Activated naive CD4-positive, alpha-beta T cell treated with anti-CD3 and anti-CD28 coated beads, Interleukin-2, amount 10 ng/mL, durations not matched to agents 7 days and 5 days (primary cell): ENCODE measurements at places on chromosomes 6 and 20.

DNA sequence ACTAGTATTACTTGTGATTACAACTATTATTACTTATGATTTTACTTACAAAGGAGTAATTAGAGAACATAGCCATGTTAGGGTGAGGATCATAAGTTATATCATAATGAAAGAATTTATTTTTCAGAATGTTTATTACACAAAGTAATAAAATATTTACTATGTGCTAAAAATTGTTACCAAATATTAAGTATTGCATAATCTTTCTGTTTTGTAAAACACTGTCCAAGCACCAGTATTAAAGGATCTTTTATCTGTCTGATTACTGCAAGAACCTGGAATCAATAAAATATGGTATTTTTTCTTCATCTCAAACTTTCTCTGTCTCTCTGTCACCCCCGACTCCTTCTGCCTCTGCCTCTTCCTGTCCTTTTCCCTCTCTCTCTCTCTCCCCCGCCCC lies 250.1 kb downstream of the BCKDHB start:
- no peaks in the 10 kb centered on the region for H3K36me3 ChIP-seq
- H3K4me3 ChIP-seq: no peak overlapping the region
- no peaks in the 10 kb centered on the region for H3K4me1 ChIP-seq
- H3K27me3 ChIP-seq: no peaks in the 10 kb centered on the region
- no peak for DNase-seq

- peaks cover 10% of the 10 kb centered on the region for H3K36me3 ChIP-seq
- H3K4me1 ChIP-seq: peaks cover 39% of the 10 kb centered on the region
- peak; percentile 77 for DNase-seq
- peak within 1 kb of the TSS; percentile 86 for H3K27ac ChIP-seq
- H3K27me3 ChIP-seq: peaks cover 19% of the 10 kb centered on the region
Observed at GRCh38 chr20:63969838-63970713, at the start of gene ZNF512B. Gene ZNF512B (minus strand): TSS chr20:63969930. CDS start chr20:63967950, 1,980 bp downstream.

DNA sequence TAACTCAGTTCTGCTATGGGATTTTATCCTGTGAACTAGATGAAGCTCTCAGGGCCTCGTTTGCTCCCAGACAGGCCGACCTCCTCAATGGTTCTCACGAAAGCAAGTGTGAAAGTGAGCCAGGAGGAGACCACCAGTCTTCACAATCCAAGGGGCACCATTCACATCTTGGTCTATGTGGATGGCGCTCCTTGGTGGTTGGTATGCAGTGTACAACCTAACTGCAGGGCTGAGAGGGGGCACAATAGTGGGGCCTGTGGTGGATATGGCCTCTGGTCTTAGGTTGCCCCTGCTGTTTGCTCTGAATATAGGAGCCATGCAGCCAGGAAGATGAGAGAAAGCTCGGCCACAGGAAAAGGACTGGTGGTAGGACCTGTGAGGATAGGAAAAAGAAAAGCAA lies 24.7 kb downstream of the TRIM26 start:
- no peak for DNase-seq
- no peaks in the 10 kb centered on the region for H3K4me1 ChIP-seq
- H3K36me3 ChIP-seq: peaks cover 70% of the 10 kb centered on the region
- no peak overlapping the region for H3K27ac ChIP-seq

GRCh38 chr20:21067255-21067654 lies 38.9 kb downstream of the LINC00237 start:
- H3K27ac ChIP-seq: no peak overlapping the region
- no peaks in the 10 kb centered on the region for H3K4me1 ChIP-seq
- DNase-seq: no peak
- no peaks in the 10 kb centered on the region for H3K36me3 ChIP-seq
- H3K4me3 ChIP-seq: no peak overlapping the region

DNA sequence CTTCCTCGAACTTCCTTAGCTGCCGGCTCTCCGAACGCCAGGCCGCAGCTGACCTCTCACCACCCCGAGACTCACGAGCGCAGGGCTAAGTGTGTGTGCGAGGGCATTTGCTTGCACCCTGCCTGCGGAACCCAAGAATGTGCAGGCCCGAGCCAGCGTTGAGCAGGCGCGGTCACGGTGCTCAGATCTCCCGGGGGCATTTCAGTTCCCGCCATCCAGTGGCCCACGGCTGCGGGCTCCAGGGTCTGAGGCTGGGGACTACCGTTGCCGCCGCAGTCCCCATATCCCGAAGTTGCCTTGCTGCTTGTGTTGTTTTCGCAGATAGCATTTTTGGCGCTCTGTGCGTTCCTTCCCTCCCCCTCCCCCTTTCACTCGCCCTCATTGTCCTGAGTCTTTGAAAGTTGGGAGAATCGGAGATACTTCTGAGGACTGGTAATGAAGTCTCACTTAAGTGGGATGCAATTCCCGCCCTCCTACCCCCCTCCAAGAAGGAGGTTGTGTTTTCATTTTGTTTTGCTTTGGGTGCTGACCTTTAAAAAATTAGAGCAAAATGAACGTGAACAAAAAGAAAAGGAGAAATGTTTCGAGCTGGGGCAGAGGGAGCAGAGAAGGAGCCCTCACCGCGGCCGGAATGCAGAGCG lies 1.7 kb downstream of the NR2E1 start:
- H3K27me3 ChIP-seq: peaks cover 100% of the 10 kb centered on the region
- peaks cover 37% of the 10 kb centered on the region for H3K4me1 ChIP-seq
- peak overlapping the region; percentile 78 for H3K27ac ChIP-seq
